ENCODE measurements at places on chromosomes 6 and 20. TPM values are rescaled to one million over a fixed set of nuclear protein-coding genes. Genes with fewer than 3 reads are reported as not detected.

Gene FOXP4
- 21.2 TPM for total RNA-seq

Gene KIF6
- 1.3 TPM for total RNA-seq

Gene IPCEF1
- total RNA-seq, result 0.51 TPM

Gene DACT2
- total RNA-seq, result under 0.01 TPM

Gene PNLDC1
- not detected for total RNA-seq

Gene HAO1
- not detected for total RNA-seq

Gene RAB44
- total RNA-seq, result not detected

Gene ENPP4
- total RNA-seq, result 4.2 TPM

Gene YTHDF1
- 27.2 TPM for total RNA-seq

Gene LST1
- not detected for total RNA-seq

Gene CLDN20
- total RNA-seq, result not detected

Gene TMEM74B
- total RNA-seq, result not detected

Gene SRMS
- not detected for total RNA-seq

Gene ELOVL2
- total RNA-seq, result under 0.01 TPM

Gene TNFRSF6B
- 127 TPM for total RNA-seq

Measured in mesangial cell (primary cell).